ENCODE measurements at places on chromosomes 11 and 22. TPM values are rescaled to one million over a fixed set of nuclear protein-coding genes. Genes with fewer than 3 reads are reported as not detected.

- DNase-seq, result no peak
These were observed 455.6 kb downstream of the BUD13 start for GRCh38 chr11:116317212-116317611.

DNA sequence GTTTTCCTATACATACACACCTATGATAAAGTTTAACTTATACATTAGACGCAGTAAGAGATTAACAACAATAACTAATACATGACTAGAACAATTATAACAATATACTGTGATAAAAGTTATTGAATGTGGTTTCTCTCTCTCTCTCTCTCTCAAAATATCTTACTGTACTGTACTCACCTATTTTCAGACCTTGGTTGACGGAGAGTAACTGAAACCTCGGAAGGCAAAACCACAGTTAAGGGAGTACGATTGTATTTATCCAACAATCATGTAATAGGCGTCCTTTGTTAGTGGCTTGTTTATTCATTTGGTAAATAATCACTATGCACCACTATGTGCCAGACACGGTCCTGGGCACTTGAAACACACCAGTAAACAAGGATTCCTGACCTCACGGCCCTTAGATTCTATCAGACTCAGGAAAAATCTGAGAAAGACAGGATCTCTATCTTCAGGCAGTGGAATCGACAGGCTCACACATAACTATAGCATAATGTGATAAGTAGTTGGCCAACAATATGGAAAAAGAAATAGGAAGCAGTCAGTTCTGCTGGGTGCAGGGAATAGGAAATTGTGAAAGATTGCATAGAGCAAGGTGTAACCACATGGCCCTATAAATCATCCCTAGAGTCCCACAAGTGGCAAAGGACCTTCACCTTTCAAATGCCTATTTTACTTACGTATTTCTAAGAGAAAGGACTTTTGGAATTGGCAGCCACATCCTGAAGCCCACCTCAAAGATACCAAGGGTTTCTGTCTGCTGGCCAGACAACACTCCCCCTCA, 12.0 kb downstream of the ETS1 start:
- DNase-seq, result no peak

GRCh38 chr11:115145324-115145723, 358.9 kb downstream of the CADM1 start:
- DNase-seq, result no peak

GRCh38 chr22:25628494-25628893, 64.0 kb downstream of the GRK3 start:
- DNase-seq, result no peak

Gene NCAM1
- 819 TPM for total RNA-seq

Gene LRRC10B
- total RNA-seq, result 8.2 TPM

DNA sequence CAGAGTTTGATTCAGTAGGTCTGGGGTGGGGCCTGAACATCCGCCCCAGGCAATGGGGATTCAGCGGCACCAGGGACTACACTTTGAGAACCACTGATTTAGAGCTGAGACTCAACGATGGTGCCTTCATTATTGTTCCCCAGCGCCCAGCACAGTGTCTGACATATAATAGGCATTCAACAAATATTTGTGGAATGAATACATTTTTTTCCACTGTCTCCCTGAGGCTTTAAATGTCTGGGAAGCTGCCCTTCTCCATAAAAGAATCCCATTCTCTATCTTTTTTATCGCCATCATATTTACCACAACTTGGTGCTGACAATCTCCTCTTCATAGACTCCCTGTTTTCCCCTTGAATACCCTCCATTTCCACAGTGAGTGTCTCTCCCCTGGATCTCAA, 23.6 kb upstream of the LMO2 start:
- no peak for DNase-seq

DNA sequence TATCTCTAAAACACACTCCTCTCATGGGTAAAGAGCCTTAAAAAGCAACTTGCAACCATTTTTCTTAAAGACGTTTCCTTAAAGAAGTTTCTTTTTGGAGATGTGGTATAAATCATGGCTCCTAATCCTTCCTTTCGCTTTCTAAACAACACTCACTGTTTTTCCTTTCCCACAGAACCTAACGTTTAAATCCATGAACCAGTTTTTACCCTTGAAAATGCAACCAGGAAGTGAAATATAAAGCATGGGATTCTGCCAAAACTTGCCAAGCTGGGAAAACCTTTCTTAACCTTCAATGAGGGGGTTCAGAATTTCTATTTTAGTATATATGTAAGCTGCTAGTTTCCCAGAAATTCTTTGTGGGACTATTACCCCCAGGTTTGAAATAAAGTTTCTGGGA, 8.6 kb downstream of the PLEKHA7 start:
- no peak for DNase-seq

- DNase-seq, result no peak
These were observed 469 bp downstream of the ZBED5 start for GRCh38 chr11:10857459-10857708.

DNA sequence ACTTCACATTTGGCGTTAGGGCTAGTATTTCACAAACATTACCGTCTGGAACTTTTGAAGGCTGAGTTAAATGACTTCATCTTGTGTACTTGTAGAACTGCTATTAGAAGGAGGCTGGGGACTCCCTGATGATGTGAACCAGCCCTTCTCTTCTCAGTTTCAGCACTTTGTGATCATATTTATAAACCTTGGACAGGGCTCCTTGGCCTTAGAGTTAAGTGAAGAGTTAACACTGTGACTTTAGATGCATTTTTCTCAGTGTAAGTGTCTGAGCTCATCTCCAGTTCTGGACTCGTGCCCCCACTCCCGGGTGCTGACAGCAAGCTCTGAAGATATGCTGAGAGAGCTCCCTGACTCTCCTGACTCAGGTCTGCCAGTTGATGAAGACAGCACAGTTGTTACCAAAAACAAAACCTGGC, 8.4 kb downstream of the MIAT start:
- DNase-seq, result no peak

- no peak for DNase-seq
These were observed 181.1 kb upstream of the NECTIN1 start for GRCh38 chr11:119910051-119910450.

GRCh38 chr22:41762980-41763779, 37.3 kb upstream of the CCDC134 start:
- peak; percentile 76 for DNase-seq

DNA sequence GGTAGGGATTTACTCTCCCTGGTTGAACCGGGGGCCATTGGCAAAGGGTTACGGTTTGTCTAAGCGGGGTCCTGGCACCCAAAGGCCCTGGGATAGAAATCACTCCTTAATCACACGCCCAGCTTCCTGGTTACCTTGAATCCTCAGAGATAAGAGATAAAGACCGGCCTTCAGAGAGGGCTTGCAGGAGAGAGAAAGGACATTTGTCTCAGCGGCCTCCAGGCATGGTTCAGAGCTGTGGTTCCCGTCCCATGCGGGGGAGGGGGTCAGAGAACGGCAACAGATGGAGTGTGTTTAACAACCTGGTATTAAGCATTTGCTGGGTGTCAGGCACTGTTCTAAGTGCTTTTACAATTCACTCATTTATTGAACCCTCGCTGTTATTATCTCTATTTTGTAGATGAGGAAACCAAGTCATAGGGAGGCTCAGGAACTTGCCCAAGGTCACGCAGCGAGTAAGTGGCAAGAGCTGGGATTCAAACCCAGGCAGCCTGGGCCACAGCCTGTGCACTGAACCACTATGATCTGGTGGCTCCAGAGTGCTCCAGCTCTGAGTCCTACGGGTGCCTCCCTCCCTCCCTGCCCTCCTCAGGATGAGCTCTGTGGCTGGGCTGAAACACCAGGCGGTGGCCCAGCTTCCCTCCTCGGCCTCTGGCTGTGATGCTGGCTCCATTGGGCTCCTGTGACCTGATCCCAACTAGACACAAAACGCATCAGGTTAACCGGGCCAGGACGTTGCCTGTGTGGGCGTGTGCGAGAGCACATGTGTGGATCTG, 18.6 kb downstream of the LRRC10B start:
- no peak for DNase-seq

DNA sequence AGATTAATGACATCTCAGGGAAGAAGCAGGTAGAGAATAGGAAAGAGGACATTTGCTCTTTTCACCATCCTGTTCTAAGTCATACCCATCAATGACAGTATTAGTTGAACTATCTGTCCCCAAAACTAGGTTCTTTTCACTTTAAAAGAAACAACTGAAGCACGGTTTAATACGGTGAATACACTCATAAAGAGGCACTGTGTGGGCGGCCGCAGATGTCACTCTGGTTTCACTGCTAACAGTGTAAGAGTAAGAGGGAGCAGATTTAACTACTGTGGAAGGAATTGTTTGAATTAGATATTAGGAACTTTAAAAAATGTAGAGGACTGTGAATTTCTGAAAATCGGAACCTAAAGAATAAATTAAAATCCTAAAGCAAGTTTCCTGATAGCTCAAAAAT, 49.5 kb downstream of the VSIG10L2 start:
- DNase-seq, result no peak

Gene CABP4
- not detected for total RNA-seq

DNA sequence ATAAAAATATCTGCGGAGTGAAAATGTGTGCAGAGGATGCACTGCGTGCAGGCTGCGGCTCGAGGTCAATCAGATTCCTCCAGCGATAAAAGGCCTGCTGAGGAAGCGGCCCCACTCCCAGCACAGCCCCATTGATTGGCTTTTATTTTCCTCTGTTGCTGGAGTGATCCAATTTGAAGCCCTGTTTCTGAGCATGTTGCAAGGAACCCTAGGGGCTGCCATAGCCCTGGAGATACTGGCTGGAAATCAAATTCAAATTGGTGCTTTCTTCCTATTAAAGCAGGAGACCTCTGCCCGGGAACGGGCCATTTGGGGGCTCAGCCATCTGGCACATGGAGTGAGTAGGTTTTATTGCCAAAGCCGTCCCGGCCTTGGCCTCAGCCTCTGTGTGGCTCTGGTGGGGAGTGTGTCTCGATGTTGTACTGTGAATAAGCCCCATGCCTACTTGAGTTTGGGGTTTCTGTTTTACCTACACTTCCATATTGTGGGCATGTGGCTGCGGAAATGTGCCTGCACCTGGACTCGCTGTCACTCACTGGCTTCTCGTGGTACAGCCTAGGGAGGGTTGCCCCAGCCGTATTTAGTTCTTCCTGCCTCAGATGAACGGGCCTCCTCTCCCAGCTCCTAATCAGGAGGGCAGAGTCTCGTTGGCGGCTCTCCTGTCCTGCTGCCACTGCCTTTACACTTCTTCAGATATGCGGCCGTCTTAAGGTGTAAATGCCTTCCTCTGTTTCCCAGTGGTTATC, 25.6 kb downstream of the PARVB start:
- peak; percentile 53 for DNase-seq

DNA sequence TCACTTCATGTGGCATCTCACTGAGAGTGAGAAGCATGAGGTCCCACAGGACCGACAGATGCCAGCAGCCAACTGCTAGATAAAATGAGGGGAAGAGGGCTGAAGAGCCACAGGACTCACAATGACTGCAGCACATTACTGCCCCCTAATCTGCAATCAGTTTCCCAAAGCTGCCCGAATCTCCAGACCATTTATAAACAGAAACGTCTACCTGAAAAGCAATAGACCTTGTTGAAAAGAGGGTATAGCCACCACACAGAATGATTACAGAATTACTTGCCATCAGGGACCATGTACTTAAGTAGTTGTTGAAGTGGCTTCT, 12.4 kb upstream of the TEF start:
- DNase-seq, result no peak

DNA sequence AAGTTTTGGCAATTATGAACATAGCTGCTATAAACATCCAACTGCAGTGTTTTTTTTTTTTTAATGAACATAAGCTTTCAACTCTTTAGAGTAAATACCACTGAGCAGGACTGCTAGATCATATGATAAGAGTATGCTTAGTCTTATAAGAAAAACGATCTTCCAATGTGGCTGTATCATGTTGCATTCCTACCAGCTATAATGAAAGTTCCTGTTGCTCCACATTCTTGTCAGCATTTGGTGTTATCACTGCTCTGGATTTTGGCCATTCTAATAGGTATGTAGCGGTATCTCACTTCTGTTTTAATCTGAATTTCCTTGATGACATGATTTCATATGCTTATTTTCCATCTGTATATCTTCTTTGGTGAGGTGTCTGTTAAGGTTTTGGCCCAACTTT, 50.4 kb downstream of the PDGFD start:
- DNase-seq, result no peak

DNA sequence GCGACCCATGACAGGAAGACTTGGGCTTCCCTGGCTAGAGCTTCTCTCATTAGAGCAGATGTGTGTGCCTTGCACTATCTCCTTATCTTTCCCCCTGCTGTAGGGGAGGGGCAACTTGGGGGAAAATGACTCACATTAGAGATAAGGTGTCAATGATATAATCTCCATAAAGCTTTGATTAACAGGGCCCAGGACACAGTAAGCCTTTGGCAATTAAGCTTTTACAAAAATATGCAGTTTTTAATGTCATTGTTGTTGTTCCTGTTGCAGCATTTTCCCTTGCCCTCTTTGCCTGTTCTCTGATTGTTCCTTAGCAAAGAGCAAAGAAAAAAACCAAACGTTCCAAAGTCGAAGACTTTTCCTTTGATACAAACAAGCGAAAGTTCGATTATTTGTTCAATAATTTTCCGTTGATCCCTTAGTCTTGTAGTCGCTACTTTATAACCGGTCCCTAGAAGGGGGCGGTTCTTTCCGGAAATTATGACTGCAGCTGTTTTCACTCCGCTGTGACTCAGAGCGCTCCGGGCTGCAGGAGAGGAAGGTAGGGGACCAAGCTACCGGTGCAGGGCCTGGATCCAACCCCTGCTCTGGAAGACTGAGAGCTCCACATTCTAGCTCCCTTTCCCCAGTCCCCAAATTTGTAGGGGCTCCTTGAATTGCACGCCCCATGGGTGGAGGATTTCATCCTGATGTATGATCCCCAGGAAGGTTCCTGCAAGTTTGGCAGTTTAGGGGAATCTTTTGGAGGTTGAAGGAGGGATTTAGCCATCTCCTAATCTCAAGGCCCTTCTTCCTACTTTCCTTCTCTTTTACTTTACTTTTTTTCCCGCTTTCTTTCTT, at the start of gene VWA5A:
TSS of gene VWA5A (plus strand) at position 509 of the 840 bp plus-strand sequence. CDS start 2,062 bp downstream, outside the sequence.
- peak; percentile 48 for DNase-seq

DNA sequence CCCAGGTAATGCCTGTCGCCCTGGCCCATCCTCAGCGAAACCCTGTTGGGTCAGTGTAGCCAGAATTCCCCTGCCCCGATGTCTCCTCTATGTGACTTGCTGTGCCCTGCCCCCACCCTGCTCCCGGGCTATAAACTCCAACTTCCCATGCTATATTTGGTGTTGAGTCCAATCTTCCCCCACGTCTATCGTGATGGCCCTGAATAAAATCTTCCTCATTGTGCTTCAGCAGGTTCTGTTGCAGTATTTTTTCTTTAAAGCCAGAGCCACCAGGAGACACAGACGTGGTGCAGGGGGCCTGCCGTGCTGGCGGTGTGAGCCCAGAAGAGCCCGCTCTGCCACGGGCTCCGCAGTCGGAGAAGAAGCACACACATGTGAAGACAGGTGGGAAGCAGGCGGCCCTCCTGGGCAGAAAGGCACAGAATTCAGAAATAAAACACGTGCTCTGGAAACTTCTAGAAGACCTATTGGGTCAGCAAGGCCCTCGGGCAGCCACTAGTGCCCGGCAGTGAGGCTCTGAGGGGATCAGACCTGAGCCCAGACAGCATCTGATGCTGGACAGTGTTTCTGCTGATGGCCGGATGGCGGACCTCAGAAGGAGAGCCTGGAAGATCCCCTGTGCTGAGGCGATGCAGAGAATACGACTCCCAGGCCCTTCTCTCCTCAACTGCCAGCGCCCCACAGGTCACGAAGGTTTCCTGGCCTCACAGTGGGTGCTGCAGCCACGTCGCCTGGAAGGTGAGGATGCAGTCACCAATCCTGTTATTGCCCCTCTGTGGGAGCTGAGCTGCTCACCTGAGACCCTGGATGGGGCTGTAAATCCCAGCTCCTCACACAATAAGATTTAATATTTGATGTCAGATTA, 501.9 kb downstream of the BRD1 start:
- no peak for DNase-seq
